GM18507 (cell line): ENCODE measurements at places on chromosomes 13 and 19.

DNA sequence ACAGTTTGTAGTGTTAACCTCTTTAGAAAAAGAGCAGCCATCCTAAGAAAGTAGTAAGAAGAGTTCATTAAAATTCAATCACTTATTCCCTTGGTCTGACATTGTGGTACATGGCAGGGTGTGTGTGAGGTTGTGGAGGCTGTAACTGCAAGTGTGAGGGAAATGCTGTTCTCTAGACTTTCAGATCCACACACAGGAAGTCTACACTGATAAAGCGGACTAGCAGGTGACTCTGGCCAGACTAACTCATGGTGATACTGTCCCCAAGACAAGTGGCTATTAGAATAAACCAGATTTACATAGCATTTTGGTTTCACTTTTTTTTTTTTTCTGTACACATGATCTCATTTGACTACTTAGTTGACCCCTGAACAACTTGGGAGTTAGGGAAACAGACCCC, 10.0 kb downstream of the MTIF3 start:
- no peak for DNase-seq

DNA sequence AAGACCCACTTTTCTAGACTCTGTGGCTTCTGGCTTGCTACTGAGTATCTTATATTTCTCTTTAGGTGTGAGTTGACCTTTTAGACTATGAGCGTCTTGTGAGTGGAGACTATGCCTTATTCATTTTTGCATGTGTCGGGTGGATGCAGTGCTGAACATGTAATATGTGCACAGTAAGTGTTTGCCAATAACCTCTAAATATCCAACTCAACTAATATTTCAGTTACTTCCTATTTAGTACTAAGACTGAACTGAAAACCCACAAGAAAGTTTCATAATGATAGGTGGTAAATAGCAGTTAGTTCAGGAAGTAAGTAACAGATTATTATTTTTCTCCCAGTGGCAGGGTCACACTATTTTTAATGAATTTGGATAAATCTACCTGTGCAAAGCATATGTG, 269.3 kb downstream of the KCNRG start:
- peak; percentile 8 for DNase-seq

GRCh38 chr13:48527955-48528354, 4.9 kb downstream of the RCBTB2 start:
- no peak for DNase-seq

GRCh38 chr19:35060160-35060855, 18.8 kb downstream of the HPN start:
- DNase-seq: no peak

- DNase-seq: no peak
Measured at GRCh38 chr13:68173111-68173510, 943.0 kb upstream of the PCDH9 start.
